Pulmonary artery endothelial cell (primary cell): ENCODE measurements at places on chromosomes 4 and X. TPM values are rescaled to one million over a fixed set of nuclear protein-coding genes. Genes with fewer than 3 reads are reported as not detected.

OPN1MW gene
- total RNA-seq, result not detected in 2 replicates

DIAPH2 gene
- 19.6 and 26.1 TPM in 2 replicates for total RNA-seq

PCDH19 gene
- 0.11 and 0.33 TPM in 2 replicates for total RNA-seq

NBDY gene
- 4.9 and 5.5 TPM in 2 replicates for total RNA-seq

HPF1 gene
- total RNA-seq, result 18.5 and 21.4 TPM in 2 replicates

RBMX gene
- 205 and 220 TPM in 2 replicates for total RNA-seq

GABRA4 gene
- total RNA-seq, result not detected in 2 replicates

NAT8L gene
- 0.07 and 0.20 TPM in 2 replicates for total RNA-seq

GRCh38 chr4:133483600-133484246 is 334.6 kb downstream of the PCDH10 start:
- DNase-seq, result no peak

- DNase-seq, result no peak
These were observed 164.6 kb downstream of the PRKX start for GRCh38 chrX:3548765-3549391.

- no peak for DNase-seq
These were observed 6.3 kb upstream of the PGAM4 start for GRCh38 chrX:77975755-77976154.

DNA sequence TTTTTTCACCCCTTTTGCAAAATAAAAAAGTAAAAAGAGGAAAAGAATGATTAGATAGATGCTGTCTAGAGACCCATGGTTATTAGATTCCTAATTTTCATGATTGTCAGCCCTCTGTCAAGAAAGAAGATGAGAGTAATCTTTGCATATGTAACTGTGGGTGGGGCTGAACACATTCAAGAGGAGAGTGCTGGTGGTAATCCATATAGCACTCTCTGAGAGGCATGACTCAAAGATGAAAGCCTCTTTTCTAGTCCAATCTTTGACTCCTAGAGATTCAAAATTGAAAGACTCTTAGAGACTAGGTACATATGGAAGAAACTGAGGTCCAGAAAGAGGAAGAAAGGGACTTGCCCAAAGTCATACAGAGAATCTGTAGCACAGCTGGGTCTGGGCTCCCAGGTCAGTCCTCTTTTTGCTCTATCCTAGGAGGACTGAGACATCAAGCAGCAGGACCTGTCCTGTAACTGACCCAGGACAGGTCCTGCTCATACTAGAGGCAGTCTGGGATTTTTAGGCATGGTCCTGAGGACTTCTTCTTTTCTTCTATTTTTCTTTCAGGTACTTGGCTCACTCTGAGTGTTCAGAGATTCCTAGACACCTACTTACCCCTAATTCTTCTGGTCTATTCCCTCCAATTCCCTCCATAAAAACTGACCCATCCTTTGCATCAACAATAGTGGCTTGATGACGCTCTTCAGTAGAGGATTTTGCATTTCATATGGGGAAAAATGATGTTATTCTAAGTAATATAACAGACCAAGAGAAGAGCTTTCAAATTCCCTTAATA is 23.8 kb downstream of the VSIG4 start:
- DNase-seq, result no peak

DNA sequence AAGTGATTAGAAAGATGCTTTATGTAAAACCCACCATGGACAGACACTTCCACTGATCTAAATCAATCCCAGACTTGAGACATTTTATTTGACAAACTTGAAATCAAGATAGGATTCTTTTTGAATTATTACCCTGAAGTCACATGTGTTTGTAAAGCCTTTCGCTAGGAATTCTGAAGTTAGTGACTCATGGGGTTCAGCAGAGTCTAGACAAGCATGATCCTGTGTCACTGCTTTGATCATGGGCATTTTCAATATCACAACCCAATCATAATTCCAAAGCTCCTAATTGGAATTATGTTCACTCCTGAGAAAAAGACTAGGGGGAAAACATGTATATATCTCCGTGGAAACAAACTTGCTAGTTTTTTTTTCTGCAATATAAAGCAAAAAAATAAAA is 67.5 kb upstream of the BMP3 start:
- DNase-seq, result no peak

DNA sequence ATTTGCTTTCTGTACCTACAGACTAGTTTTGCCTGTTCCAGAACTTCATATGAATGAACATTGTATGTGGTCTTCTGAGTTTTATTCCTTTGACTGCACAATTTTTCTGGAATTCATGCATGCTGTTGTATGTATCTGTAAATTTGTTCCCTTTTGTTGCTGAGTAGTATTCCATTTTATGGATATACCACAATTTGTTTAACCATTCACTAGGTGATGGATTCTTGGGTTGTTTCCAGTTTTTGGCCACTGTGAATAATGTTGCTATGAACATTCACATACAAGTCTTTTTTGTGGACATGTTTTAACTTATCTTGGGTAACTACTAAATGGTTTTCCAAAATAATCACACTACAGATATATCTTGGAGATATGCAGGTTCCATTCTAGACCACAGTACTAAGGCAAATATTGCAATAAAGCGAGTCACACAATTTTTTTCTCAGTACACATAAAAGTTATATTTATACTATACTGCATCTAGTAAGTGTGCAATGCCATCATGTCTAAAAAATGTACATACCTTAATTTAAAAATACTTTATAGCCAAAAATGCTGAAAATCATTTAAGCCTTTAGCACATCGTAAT is 58.7 kb downstream of the TSPAN5 start:
- no peak for DNase-seq

- no peak for DNase-seq
These were observed 239.0 kb upstream of the JADE1 start for GRCh38 chr4:128570387-128570975.

GRCh38 chrX:71128166-71128833 is 9.9 kb downstream of the MED12 start:
- DNase-seq, result no peak

DNA sequence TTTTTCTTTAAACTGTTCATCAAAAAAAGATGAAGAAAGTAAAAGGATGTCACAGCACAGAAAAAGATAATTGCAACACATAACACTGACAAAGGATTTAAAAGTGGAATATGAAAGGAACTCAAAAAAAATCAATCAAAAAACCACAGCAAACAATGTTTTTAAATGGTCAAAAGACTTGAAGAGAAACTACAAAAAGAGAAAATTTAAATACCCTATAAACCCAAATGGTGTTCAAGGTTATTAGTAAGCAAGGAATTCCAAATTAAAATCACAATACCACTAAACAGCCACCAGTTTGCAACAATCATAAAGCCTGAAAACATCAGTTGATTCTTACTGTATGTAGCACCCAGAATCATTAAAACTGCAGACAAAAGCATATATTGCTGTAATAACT is 36.5 kb upstream of the PCDH10 start:
- no peak for DNase-seq

DNA sequence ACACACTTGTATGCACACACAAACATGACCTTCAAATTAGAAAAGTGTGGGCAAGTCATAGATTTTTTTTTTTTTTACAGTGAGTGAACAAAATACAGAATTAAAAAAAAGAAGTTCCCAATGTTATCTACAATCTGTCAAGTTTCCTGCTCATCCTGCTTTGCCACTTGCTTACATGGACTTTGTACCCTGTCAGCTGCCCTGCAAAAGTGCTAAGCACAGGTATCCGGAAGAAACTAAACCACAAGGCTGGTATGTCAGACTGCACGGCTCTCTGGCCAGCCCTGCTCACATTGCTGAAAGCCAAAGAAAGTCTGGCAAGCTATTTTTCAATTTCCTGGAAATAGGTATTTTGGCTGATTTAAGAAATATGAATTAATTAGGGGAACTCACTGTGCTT is 38.9 kb upstream of the BCLAF3 start:
- no peak for DNase-seq

DNA sequence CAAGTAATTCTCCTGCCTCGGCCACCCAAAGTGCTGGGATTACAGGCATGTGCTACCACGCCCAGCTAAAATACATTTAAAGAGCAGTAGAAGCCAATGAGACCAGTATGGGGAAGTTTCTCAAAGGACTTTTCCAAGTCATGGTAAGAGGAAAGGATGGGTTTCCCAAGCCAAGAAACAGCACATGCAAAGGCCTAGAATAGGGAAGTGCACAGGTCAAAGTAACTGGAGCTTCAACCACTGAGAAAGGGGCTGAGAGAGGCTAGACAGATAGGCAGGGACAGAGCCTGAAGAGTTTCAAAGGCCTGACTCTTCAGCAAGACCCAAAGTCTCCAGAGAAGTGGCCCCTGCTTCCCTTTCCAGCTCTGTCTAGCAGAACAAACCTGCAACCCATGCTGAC is 162.1 kb downstream of the CORIN start:
- DNase-seq, result no peak

GRCh38 chr4:150585611-150586010 is 3.7 kb downstream of the MAB21L2 start:
- no peak for DNase-seq
